H54 (cell line): ENCODE measurements at places on chromosomes 3 and 15.
A peak's percentile ranks its signal among the peaks of the same experiment; 100 is the strongest.

GRCh38 chr15:60683156-60683555 lies 204.2 kb upstream of the ICE2 start:
- no peak for DNase-seq

DNA sequence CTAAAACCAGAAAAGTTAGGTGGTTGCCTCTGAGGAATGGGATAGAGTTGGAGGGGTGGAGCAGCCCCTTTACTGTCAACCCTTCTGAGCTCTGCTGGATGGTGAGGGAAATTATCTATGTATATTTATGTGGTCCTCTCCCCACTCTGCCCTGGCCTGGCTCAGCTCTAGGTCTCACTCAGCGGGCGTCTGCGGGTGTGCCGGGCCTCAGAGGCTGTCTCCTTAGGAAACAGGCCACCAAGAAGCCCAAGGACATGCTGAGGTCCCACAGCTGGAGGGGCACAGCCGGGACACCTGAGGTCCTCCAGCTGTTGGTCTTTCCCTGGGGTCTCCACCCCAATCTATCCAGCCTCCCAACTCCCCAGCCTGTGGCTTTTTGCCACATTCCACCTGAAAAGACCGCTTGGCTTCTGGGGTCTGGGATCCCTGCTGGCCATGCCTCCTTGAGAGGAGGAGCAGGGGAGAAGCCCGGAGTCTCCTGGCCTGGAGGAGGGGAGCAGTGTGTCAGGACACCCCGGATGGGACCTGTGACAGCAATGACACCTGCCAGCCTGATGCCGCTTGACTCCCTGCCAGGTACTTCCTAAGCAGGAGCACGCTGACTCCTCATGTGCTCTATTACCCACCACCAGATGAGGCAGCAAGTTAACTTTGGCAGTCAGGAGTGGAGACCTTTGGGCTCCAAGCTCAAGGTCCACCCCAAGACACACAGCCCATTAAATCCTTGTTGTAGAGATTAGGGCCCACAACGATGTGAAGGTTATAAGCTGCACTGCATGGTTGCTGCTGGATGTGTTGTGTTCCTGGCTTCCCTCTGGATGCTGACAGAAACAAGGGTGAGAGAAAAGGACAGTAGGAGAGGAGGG lies at the start of gene SLC28A1:
Gene SLC28A1, plus strand, starts transcription at position 747 of the 866 bp plus-strand sequence. CDS start 3,099 bp downstream, outside the sequence.
- DNase-seq = no peak

DNA sequence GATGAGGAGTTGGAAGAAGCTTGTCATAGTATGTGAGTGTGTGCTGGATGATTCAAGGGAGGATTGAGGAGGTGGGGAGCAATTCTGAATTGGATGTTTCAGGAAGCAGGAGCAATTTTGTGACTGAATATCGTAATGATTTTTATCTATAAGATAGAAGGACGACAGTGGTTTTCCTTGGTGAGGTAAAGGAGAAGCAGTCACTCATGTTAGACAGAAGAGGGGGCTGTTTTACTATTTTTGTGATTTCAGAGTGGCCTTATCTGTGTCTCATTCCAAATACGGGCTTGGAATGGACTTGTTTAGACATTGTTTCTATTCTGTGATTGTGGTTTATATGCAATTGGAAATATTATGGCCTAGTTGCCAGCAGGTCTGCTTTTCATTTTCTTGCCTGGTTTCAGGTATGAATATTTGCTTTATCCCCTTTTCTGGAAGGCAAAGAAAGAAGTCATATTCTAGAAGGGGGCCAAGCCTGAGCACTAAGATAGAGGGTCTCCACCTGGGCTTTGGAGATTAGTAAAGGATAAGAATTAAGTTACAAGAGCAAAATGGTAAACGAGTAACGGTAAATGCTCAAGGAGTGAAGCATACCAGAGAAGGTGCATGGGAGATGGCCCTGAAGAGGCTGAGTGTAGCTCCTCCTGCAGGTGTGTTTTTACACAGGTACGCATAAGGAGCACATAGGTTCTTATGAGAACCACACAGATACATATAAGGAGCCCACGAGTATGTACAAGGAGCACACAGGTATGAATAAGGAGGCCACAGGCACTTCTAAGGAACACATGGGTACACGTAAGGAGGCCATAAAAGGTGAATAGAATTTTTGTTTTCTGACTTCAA lies 124.6 kb upstream of the KCNAB1 start:
- peak; percentile 18 for DNase-seq

- DNase-seq = no peak
Observed at GRCh38 chr3:22714749-22715148, 488.4 kb upstream of the UBE2E2 start.

DNA sequence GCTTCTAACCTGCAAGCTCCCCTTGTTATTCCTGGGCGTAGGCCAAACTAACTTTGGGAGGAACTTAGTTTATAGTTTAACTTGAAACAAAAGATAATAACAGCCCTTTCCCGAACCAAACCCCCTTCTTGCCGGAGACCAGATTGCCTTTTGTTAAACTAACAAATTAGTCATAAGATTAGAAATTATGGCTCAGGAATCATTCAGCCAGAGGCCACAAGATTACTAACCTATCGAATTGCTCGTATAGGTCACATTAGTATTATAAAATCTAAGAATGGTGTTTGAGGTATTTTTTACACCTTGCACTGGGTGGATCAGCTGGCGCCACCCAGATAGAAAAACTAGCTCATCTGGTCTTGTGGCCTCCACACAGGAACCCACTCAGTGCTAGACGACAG lies 65.3 kb upstream of the RAP2B start:
- no peak for DNase-seq

GRCh38 chr15:26521130-26521529 lies 251.7 kb downstream of the GABRB3 start:
- DNase-seq = no peak

- no peak for DNase-seq
Observed at GRCh38 chr3:160368804-160369203, 30.2 kb downstream of the IFT80 start.

GRCh38 chr3:61936344-61936937 lies 375.1 kb downstream of the PTPRG start:
- peak; percentile 7 for DNase-seq

DNA sequence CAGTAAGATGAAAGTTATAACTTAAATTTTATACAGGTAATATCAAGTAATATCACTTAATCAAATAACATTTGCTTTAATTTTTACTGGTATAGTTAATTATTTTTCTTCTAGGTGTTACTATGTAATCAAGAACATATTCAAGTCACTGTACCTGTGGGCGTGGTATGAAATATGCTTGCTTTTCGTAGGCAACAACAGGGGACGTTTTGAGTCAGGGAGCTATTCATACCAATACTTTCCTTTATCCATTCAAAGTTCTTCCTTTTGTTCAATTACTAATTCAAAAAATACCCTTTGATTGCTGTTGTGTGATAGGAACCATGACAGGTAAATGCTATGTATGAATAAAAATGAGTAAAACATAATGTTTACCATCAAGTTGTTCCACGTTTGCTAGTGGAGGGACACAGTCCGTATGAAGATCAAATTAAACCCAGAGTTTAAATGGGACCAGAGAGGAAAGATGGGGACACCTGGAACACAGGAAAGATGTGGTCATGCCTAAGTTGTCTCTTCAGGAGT lies 654.0 kb upstream of the KCNMB2 start:
- no peak for DNase-seq

GRCh38 chr3:46557814-46558183 lies 8.3 kb downstream of the LRRC2 start:
- no peak for DNase-seq

- no peak for DNase-seq
Observed at GRCh38 chr3:25235031-25235430, 193.0 kb upstream of the RARB start.

DNA sequence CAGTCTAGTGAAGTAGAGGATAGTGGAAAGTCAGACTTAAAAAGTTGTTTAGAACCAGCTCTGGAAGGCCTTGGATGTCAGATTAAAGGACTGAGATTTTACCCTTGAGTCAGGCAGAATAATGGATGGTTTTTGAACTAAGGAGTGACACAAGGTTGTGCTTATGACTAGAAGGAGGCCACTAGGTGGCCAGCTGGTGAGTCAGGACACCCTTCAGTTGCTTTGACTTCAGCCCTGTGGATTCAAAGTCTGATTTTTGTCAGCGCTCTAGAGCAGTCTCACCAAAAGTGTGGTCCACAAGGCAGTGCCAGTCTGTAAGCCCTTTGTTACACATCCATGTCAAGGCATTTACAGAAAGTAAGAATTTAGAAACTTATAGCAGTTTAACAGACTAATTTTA lies 3.8 kb upstream of the GABPB1 start:
- peak; percentile 13 for DNase-seq

DNA sequence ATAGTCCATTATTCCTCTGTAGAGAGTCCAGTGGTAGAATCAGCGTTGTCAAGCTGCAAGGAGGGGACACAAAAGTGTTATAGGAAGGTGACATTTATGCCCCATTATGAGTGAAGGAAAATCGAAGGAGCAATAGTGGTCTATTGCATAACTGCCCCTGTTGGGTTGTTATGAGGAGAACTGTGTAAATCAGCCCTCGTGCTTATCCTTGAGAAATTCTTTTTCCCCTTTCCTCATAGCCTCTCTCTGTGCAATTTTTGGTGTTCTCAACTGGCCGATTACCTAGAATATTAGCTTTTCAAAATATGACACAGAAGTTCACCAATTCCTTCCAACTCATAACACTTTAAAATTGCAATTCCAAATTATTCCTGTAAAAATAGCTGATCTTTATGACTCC lies 286.6 kb downstream of the RBMS3 start:
- DNase-seq = no peak

DNA sequence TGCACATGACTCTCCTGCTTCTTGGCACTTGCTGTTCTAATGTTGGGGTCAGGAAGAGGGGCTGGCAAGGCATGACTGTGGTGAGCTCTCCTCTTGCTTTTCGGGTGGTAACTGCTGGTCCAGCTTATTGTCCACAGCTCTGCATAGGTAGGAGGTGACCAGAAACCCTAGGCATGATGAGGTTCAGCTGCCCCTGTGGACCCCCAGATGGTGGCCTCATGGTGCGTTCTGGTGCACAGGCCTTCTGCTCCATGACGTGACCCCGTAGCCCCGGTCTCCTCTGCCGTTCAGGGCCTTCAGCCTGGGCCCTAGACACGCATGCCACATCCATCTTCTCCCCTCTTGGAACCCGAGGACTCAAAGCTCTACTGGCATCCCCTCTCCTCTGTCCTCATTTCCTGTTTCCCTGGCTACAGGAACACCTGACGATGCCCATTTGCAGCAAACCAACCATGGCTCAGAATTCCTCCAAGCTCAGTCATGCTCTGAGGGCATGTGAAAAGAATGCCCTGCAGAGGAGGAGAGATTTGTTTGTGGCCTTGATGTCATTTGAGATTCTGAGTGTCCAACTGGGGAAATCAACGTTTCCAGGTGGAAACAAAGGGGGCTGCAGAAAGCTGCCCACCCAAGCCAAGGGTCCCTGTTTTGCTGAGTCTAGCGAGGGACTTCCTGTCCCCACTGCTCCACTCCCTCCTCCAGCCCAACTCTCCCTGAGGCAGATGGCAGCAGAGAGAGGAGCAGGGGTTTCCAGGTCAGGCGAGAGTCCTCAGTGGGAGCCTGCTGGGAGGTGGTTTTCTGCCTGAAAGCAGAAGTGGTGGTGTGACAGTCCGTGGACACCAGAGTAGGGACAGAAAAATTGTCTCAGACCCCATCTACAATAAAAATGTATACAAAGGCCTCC lies 198.7 kb upstream of the LYSMD4 start:
- DNase-seq = no peak

- DNase-seq = no peak
Observed at GRCh38 chr3:182760576-182761164, 32.6 kb upstream of the ATP11B start.

DNA sequence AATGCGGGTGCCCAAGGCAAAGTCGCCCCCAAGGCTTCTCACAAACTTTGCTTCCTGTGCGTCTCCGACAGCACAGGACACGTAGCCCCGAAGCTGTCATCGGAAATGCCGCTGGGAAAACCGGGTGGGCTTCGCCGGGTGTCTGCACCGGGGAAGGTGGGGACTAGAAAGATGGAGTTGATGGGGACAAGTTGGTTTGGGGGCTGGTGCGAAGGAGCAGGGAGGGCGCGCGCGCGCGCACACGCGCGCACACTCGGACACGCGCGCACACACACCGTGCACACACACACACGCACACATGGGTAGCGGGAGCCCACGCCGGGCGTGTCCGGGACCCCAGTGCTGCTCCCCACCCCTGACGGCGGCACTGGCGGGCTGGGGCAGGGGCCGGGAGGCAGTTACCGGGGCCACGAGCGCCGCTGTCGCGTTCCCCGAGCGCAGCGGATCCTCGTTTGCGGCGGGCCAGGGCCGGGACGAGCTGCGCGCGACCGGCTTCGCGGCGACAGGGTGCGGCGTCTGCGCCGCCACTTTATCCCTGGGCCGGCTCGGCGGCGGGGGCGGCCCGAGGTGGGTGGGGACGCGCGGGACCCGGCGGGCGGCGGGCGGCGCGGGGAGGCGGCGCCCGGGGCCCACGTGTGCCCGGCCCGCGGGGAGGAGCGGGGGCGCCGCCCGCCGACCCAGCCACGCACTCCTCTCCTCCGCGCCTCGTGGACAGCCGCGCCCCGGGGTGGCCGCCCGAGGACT lies 539 bp upstream of the MGLL start:
- DNase-seq = no peak

DNA sequence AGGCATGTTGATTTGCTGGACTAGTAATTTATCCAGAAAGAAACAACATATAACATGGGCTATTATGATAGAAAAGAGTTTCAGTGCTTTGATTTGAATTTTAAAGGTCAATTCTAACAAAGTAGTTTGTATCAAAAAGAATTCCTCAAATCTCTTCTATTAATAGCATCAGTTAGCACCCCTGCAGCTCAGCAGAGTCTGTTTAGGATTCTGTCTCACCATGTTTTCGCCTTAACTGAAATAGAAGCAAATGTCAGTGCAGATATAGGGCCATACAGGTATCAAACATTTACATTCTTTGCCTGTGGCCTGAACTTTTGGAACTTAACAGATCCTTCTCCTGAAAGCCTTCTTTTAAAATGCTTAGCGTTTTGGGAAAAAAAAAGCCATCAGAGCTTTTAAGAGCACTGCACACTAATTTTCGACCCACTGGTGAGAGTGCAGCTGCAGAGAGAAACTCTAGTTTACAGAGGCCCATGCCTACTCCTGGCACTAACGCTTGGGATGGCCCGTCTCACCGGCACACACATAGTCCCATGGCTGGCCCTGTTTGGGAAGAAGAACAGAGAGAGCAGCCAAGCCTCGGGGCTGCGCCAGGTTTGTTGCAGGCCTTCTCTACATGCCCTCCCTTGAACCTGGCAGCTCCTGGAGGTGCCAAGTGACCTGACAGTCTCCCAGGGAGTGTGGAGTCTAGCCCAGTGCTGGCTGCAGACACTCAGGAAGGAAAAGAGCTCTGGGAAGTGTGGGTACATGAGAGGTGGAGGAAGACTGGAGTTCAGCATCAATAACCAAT lies 9.9 kb upstream of the PAQR9 start:
- DNase-seq = no peak

- DNase-seq = no peak
Observed at GRCh38 chr3:22593638-22594037, 609.5 kb upstream of the UBE2E2 start.
